ENCODE measurements at places on chromosomes 3 and 15.
A peak's percentile ranks its signal among the peaks of the same experiment; 100 is the strongest.

- no peak for DNase-seq
Measured at GRCh38 chr3:164851905-164852304, 226.4 kb downstream of the SI start.

DNA sequence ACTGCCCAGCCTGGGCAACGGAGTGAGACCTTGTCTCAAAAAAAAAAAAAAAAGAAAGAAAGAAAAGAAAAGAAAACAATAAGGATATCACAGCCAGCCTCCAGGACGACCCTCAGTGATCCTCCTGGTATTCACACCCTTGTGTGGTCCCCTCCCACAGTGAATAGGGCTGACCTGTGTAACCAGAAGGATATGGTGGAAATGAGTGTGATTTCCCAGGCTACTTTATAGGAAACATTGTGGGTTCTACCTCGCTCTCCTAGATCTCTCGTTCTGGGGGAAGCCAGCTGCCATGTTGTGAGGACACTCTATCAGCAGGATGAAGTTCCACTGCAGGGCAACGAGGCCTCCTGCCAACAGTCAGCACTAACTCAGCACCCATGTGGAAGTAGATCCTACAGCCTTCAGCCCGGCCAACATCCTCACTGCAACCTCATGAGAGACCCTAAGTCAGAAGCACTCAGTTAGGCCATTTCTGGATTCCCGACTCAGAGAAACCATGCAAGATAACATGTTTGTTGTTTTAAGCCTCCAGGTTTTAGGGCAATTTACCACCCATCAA, 11.1 kb downstream of the RFTN1 start:
- DNase-seq: no peak

GRCh38 chr3:78725703-78726246, 1042.0 kb downstream of the ROBO1 start:
- DNase-seq: no peak

- DNase-seq: no peak
Measured at GRCh38 chr3:45312836-45313493, 75.4 kb upstream of the LARS2 start.

- DNase-seq: no peak
Measured at GRCh38 chr3:149999421-149999820, 28.7 kb upstream of the PFN2 start.

- no peak for DNase-seq
Measured at GRCh38 chr15:56034514-56034913, 41.1 kb upstream of the NEDD4 start.

- DNase-seq: no peak
Measured at GRCh38 chr3:59115364-59116232, 65.8 kb upstream of the CFAP20DC start.

- no peak for DNase-seq
Measured at GRCh38 chr3:51709004-51709420, 2.1 kb downstream of the GRM2 start.

DNA sequence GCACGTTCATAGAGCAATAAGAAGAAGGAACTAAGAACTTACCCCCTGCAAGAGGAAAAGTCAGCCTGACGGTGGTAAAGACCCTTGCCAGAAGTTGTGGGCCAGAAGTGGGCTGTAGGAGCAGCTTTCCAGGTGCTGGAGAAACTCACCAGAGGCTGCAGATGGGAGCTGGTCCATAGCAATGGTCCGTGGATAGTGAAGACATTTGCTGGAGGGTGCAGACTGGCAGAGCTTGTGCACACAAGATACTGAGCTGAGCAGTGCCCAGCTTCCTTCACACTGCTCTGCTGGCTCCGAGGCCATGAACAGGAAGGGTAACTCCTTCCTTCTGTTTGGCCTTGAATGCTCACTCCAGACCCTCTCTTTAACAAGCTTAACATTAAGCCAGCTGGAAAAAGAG, 149.8 kb upstream of the BNIP2 start:
- no peak for DNase-seq

DNA sequence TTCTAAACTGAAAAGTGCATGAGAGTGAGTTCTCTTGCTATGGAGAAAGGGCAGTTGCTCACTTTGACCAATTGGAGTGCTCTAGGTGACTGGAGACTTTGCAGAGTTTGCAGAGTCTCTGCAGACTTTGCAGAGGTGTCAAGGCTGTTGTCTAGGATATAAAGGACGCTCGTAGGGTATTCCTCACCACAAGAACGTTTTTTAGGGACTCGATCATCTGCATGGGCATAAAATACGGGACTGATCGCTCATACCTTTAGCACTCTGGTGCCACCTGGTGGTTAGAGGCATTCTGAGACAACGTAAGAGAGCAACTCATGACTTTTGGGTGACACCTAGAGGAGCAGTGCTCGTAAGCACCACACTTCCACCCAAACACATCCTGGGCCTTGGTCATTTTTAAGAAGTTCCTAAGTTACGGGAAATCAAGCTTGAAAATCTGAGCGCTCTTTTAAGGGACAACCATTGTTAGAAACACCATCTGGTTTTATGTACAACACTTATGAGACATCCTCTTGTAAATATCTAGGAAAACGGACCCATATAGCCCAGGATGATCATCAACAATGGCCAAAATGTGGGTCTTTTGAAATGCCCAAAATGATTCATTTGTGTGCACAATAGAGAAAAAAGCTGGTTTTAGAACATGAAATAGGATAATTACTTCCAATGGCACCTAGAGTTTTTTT, 51.6 kb upstream of the XCR1 start:
- peak; percentile 96 for DNase-seq

GRCh38 chr3:128313071-128313725, 153.5 kb downstream of the DNAJB8 start:
- DNase-seq: no peak

GRCh38 chr3:45640724-45641361, 46.3 kb downstream of the LIMD1 start:
- DNase-seq: no peak

- DNase-seq: no peak
Measured at GRCh38 chr15:80182611-80183261, 29.9 kb downstream of the FAH start.

DNA sequence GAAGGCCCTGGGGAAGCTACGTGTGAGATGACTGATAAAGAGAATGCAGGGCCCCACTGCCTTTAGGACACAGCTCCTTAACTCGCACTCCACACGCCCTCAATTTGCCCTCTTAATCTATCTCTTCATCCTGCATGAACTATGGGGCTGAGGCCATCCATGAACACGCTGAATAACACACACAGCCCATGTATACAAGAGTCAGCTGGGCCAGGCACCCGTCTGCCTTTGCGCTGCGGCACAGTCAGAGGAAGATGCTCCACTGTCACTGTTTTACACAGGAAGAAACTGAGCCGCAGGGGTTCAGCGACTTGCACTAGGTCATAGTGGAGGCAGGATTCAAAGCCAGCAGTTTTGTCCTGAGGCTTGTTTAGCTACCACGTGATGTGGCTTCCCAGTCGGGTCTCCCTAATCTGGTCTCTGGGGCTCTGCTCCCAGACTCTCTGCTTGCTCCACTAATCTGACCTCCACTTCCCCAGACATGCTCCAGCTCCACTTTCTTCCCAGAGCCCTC, 43.9 kb downstream of the TLE3 start:
- DNase-seq: no peak

- DNase-seq: no peak
Measured at GRCh38 chr15:88321271-88321670, 64.7 kb upstream of the NTRK3 start.

- peak; percentile 26 for DNase-seq
Measured at GRCh38 chr3:150303768-150304167, 104.3 kb upstream of the TSC22D2 start.

- DNase-seq: no peak
Measured at GRCh38 chr3:54826251-54826691, 101.6 kb downstream of the LRTM1 start.

DNA sequence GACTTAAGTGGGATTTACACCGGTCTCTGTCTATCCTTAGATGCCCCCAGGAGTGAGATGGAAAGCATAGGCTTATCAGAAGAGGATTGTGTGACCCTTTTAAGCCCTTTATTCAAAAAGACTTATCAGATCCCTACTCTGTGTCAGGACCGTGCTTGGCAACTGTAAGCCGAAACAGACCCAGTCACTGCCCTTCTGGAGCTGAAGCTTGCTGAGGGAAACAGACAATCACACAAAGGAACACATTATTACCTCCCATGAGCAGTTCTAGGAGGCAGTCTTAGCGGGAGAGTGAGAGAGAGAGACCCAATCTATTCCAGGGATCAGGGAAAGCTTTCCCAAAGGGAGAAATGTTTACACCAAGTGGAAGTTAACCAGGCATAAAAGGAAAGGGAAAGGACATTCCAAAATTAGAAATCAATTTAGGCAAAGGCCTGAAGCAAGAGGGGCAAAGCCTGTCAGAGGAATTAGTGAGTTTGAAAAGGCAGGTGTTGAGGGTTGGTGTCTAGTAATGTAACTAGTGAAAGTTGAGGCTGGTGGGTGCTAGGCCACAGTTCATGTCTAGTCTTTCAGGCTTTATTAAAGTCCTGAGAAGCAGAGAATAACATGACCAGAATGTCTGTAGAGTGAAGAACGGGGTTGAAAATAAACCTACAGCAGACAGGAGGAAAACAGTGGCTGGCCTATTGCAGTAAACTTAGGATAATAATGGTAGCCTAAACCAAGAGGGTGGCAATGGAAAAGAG, 86.7 kb downstream of the THBS1 start:
- no peak for DNase-seq

- DNase-seq: no peak
Measured at GRCh38 chr3:152061296-152061695, 187.9 kb downstream of the SUCNR1 start.

DNA sequence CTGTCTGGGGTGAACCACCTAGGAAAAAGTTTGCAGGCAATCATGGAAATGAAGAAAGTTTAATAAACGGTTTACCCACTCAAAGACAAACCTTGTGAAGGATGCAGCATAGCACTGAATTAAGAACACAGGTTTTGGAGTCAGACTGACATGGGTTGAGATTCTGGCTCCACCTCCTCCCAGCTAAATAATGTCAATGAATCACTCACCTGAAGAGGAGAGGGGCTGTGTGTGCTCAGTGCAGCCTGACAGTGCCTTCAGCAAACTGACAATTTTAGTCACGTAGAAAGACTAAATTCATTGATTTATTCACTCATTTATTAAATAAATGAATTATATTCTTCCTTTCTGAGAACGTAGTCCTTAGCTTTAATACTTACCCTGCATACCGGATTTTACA, 18.9 kb downstream of the NR1I2 start:
- no peak for DNase-seq

DNA sequence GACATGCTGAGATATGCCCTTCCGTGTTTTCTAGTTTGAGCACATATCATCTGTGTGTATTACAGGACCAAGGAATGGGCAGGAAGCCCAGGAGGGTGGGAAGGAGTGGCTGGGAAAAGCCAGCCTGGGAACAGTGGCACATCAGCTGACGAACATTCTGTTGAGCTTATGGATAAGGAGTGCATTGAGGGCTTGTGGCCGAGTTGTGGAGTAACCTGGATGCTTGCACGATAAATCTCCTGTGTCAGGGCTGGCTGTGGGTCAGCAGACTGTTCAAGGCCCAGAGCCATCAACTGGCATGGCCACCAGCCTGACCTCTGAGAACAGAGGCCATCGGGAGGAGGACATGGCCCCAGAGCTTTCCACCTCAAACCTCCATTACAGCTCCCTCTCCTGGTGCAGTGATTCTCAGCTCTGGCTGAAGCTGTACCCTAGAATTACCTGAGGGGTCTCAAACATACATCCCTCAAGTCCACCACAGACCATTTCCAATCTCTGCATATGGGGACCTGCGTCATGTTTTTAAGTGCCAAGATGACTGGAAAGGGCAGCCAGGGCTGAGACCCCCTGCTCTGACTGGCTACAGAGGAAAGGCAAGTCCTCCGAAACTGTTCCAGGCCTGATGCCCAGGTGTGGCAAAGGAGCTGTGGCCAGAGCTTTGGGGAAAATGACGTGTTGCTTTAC, 4.8 kb upstream of the VILL start:
- DNase-seq: no peak

GRCh38 chr3:61381745-61382392, 130.6 kb upstream of the FHIT start:
- peak; percentile 23 for DNase-seq

DNA sequence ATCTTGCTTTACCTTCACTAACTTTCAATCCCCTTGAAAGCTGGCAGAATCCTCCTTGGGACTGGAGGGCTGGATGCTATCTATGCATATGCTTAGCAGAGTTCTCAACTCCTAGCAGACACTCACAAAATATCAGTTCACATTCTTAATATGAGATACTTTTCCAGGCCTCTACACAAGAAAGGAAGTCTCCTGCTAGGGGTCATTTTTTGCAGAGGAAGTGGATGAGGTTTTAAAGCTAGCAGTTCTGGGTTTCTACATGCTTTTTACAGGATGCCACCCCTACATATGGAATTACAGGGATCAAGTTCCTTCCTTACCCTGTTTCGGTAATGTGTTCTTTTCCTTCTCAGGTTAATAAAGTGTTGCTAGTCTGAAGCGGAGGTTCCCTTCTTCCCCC, 206.3 kb upstream of the TP63 start:
- DNase-seq: no peak

- DNase-seq: no peak
Measured at GRCh38 chr15:68981941-68982340, 32.6 kb upstream of the NOX5 start.

- DNase-seq: no peak
Measured at GRCh38 chr15:44015545-44016305, 179.3 kb downstream of the FRMD5 start.

DNA sequence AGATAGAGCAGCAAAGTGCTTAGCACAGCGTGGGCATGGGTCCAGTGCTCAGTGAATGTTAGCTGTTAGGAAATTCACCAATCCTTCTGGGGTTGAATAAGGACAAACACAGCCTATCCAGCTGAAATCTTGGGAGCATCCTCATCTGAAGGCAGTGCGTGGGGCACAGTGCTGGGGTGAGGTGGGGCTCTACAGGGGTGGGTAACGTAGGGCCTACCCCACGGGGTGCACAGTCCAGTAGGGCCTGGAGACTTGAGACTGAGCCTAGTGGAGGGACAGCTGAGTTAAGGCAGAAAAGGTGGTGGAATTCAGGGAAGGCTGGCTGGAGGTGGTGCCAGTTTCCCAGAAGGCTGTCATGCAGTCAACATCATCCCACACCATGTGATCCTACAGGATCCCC, 73.0 kb downstream of the ISG20 start:
- DNase-seq: no peak

DNA sequence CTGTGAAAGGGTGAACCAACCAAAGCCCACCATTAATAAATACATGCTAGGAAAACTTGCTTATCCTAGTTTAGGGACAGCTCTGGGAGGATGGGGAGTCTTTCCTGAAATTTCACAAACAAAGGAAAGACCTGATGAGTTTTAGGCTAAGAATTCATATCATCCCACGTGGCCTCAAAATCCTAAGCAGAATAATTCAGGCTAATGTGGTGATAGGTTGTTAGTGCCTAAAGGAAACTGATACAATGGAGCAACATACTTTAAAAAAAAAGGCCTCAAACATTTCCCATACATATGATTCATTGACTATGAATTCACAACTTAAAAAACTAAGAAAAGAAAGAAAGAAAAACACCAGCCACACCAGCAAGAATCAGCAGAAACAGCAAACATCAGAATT, 126.9 kb upstream of the CNTN4 start:
- no peak for DNase-seq

- no peak for DNase-seq
Measured at GRCh38 chr3:124951511-124952281, 17.1 kb upstream of the MUC13 start.

All from suppressor macrophage (primary cell).